Activated CD4-positive, CD25-positive, alpha-beta regulatory T cell (primary cell): ENCODE measurements at places on chromosomes 12 and 14.
A peak's percentile ranks its signal among the peaks of the same experiment; 100 is the strongest.

- DNase-seq = no peak
These were observed 9.5 kb downstream of the TMEM106C start for GRCh38 chr12:47972895-47973294.

GRCh38 chr12:54579696-54580333 is 8.6 kb downstream of the PPP1R1A start:
- DNase-seq = peak; percentile 82

DNA sequence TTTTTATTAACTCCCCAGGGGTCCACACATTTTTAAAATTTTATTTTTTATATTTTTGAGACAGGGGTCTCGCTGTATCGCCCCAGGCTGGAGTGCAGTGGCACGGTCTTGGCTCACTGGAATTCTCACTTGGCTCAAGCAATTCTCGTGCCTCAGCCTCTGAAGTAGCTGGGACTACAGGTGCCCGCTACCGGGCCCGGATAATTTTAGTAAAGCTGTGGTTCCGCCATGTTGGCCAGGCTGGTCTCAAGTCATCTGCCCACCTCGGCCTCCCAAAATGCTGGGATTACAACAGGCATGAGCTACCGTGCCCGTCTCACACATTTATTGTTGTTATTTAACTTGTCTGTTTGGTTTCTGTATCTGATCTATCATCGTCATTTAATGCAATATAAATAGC is 307.4 kb downstream of the TMTC2 start:
- DNase-seq = no peak

DNA sequence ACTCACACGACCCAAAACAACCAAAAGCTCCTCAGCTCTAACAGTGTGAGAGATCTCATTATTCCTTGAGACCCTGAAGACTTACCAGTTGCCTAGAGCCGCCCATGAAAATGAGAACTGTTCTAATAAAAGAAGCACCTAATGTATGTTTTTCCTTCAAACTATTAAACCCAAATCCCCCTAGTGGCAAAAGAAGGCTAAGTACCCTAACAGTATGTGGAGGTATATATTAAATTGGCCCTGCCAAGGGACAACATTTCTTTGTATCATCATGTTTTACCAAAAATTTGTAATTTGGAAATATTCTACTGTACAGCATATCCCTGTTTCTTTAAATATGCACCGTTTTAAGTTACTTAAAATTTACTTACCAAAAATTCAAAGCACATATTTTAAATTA is 38.0 kb upstream of the PPFIA2 start:
- DNase-seq = no peak

- no peak for DNase-seq
These were observed 16.8 kb downstream of the ATP5MC2 start for GRCh38 chr12:53659011-53659551.

- DNase-seq = no peak
These were observed 187.1 kb downstream of the KITLG start for GRCh38 chr12:88393017-88393767.

DNA sequence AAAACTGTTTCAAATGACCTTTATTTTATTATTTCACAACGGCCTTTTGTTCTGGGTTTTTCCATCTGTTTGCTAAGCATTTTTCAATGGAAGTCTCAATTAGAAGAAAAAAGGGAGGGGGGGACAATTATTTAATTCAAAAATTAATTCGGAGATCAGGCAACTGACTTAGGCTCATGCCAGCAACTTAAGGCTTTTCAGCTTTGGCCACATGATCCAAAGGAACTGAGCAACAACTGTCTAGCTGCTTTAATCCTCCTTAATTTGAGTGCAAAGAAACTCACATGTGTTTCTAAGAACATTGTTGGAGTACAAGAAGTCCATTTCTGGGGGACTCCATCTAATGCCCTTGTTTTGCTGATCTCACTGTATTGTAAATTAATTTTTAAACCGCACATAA is 188.0 kb downstream of the EXOC5 start:
- DNase-seq = no peak

GRCh38 chr14:26525085-26525484 is 72.7 kb downstream of the NOVA1 start:
- no peak for DNase-seq

GRCh38 chr14:92680781-92681650 is 67.4 kb downstream of the LGMN start:
- peak; percentile 49 for DNase-seq

GRCh38 chr14:85418721-85419120 is 111.2 kb upstream of the FLRT2 start:
- no peak for DNase-seq

GRCh38 chr12:111685322-111685810 is 390 bp downstream of the BRAP start:
- DNase-seq = no peak

GRCh38 chr14:93994919-93995682 is 2.0 kb upstream of the CCDC197 start:
- DNase-seq = peak; percentile 9

DNA sequence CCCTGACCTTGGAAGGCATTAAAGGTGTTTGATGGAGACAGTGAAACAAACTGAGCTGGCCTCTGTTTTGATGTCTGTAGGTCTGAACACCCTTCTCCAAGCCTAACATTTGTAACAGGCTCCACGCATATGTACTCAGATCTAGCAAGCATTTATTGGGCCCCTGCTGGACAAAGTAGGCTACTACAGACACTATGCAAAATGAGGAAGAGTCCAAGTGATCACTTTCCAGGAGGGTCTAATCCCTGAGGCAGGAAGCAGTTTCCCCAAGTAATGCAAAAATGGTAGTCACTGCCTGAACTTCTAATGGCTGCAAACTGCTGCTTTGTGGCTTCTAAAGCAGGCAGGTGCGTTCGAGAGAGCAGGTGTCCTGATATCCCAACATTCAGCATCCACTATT is 405.8 kb downstream of the MED13L start:
- no peak for DNase-seq

DNA sequence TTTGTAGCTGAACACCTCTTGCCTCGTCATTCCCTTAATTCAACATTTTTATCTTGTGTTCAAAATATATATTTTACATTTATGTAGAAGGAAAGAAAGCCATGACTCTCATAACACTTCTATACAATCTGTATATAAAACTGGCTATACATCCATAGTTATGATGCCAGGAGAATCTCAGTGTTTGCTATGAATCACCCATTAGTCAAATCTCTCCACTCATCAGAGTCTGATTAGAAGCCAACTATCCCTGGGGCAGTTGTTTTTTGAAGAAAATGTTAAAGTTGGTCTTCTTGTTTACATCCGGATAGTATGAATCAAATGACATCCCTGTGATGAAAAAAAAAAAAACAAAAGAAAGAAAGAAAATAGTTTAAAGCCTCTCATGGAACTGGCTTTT is 503.9 kb downstream of the NELL2 start:
- DNase-seq = no peak

DNA sequence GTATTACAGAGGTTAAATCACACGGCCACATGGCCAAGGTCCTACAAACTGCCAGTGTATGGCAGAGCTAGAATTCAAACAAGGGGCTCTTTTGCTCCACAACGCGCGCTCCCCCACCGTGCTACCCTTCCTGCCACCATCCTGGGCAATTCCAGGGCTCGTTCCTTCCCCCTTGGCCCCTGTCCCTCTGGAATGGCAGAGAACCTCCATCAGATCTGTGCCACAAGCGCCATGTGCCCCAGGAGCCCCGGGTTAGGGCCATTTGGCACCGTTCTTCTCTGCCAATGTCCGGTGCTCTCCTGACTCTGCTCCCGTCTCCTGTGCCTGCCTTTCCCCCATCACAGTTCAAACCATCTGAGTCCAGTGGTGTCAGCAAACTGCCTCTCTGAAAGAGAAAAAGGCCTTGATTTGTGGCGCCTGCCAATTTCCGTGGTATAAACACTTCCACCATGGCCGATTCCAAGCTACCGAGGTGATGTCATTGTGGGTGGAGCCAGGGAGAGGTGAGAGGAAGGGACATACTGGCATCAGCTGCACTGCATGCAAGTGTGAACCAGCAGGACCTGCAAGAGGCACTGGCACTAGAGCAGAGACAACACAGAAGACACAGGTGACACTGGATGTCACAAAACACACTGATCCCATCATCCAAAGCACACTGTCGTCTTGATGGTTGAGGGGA is 163.1 kb downstream of the CALM1 start:
- no peak for DNase-seq

DNA sequence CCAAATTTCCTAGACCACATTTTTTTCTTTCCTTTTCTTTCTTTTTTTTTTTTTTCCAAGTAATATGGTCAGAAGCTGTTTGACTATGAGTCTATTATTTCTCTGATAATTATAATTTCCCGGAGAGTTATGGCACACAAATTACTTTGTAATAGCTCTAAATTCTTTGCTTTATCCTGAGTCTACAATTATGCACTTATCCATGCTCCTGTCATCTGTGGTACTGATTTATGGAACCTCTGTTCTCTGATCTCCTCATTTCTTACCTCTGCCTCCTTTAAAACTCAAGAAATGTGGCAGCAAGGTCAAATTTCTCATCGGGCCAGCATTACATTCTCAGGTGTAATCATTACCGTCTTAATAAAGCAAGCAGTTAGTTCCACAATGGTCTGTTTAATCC is 282.1 kb downstream of the PAWR start:
- DNase-seq = no peak

DNA sequence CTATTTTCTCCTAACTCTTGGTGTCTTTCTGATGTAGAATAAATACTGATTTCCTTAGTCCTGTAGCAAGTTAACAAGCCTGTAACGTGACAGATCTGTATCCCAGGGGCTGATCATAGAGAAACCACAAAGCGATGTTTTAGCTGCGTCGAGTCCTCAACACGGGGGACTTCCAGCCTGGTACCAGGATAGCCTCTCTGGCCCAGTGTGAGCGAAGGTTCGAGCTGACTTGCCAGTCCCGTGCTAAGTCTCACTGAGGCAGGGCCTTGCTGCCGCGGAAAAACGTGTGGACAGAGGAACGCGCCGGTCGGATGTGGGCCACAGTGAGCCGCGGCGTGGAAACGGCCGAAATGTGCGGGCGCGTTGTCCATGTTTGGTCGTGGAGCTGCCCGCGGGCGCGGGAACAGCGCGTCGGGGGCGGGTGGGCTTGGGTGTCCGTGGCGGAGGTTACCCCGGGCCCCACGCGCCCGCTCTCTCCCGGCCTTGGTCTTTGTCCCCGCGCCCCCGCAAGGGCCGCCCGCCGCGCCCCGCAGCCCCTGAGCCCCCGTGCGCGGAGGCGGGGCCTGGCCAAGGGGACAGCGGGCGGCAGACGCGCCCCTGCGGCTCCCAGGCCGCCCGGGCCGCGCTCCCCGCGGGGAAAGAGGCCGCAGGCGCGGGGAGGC is 531 bp upstream of the EML1 start:
- no peak for DNase-seq

- DNase-seq = no peak
These were observed 6.3 kb upstream of the CTDSP2 start for GRCh38 chr12:57852620-57853500.

GRCh38 chr12:111135293-111135832 is 215.0 kb upstream of the MYL2 start:
- no peak for DNase-seq

- DNase-seq = no peak
These were observed 93.9 kb downstream of the DAAM1 start for GRCh38 chr14:59282378-59282765.

GRCh38 chr14:23115918-23116317 is 3.1 kb downstream of the CEBPE start:
- no peak for DNase-seq

- no peak for DNase-seq
These were observed 6.3 kb upstream of the NFKBIA start for GRCh38 chr14:35410858-35411257.

DNA sequence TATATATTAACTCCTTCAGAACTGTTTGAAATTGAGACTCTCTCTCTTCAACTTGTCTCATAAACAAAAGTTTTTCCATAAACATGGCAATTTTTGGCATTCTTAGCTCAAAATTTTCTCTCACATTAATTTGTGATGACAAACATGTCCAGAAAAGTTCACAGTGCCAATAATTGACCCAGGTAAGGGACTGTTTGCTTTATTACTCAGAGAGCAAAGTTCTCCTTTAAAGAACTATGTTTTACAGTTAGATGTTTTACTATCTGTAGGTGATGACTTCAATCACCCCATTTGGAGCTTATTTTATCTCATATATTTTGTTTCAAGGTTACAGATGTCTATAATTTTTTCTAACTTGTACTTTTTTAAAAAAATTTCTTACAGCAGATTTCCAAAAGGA is 855.6 kb downstream of the SLC16A7 start:
- DNase-seq = no peak

GRCh38 chr14:89276424-89276975 is 140.5 kb downstream of the FOXN3 start:
- no peak for DNase-seq

DNA sequence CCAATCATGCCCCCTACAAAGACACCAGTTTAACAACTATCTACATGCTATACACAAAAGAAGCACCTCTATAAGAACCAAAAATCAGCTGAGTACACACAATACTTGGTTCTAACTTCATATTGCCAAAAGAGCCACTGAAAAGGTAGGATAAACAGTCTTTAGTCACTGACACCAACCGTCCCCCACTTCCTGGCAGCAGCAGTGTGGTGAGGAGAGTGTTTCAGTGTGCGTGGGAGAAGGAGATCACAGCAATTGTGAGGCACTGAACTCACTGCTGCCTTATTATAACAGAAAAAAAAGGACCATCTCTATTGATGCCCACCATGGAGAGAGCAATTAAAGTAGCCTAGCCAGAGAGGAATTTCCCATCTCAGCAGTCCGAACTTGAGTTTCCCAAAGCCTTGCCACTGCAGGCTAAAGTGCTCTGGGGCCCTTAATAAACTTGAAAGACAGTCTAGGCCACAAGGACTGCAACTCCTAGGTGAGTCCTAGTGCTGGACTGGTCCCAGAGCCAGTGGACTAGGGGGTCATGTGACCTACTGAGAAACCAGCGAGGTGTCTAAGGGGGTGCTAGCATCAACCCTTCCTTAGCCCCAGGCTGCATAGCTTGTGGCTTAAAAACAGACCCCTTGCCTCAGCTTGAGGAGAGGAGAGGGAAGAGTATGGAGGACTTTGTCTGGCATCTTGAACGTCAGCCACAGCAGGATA is 37.1 kb upstream of the LMNTD1 start:
- no peak for DNase-seq

DNA sequence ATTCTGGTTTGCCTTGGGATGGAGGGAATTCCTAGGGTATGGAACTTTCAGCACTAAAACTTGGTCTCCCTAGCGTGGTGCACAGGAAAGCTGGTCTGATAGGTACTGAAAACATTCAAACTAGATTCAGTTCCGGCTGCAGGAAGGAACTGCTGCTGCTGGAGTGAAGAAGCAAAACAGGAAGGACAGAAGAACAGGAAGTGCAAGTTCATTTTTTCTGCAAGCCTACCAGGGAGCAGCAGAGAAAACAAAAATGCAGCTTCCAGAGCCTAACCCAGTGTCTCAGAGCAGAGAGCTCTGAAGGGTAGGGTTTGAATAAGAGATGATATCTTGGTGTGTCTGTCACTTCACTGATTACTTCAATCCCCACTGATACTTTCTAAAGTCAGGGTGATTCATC is 165.2 kb downstream of the VRK1 start:
- DNase-seq = no peak

- no peak for DNase-seq
These were observed 31.3 kb upstream of the ULK1 start for GRCh38 chr12:131862994-131863710.

- DNase-seq = no peak
These were observed 15.2 kb upstream of the CCT2 start for GRCh38 chr12:69570000-69570516.
